ENCODE measurements at places on chromosomes 16 and 17.

DNA sequence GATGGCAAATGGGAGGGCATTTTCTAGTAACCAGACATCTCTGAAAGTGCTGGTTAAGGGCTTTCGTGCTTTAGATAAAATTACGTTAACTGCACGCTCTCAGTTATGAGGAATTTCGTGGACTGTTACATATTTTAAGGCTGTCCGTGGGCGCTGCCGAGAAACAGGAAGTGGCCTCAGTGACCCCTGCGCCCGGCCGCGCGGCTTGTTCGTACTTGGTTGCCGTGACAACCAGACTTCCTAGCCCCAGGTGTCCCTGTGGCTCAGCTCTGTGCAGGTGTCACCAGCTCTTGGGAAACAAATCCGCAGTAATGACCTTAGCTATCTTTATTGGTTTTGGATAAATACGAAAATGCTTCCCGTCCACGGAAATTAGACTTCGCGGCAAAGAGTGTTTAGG lies 52.7 kb downstream of the LMF1 start:
- DNase-seq, result peak; percentile 13

DNA sequence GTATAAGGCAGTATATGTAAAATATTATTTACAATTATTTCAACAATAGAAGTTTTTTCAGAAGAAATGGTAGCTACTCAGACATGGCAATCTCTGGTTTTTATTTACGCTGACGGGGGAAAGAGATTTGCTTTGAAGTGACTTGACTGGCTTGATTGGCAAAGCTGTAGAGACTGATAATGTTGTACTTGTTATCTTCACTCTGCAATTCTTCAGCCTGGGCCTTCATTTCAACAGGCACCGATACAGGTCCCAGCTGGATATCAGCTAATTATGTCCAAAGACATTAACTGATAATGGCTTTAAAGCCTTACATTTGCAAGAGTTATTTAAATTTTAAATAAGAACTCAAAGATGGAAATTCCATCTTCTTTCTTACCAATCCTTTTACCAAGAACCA lies 151.4 kb upstream of the HS3ST3A1 start:
- no peak for DNase-seq

DNA sequence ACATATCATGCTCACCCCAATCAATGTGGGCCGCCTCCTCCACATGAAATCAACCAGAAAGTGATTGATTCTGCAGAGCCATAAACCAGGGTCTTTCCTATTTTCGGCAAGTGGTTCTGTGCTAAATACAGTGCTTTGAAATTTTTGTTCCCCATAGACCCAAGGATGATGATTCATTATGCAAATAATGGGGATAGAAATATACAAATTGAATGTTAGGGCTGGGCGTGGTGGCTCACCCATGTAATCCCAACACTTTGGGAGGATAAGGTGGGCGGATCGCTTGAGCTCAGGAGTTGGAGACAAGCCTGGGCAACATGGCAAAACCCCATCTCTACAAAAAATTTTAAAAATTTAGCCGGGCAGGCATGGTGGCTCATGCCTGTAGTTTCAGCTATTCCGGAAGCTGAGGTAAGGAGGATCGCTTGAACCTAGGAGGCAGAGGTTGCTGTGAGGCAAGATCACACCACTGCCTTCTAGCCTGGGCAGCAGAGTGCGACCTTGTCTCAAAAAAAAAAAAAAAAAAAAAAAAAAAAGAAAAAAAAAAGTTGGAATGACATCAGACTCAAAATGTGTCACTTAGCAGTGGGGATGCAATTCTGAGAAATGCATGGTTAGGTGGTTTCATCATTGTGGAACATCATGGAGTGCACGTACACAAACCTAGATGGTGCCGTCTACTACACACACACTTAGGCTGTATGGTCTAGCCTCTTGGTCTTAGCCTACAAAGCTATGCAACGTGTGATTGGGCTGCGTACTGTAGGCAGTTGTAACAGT lies 581.7 kb downstream of the MAF start:
- no peak for DNase-seq

- no peak for DNase-seq
Measured at GRCh38 chr17:82402865-82403264, 15.3 kb upstream of the HEXD start.

GRCh38 chr17:75773121-75773807 lies 8.3 kb upstream of the GALK1 start:
- no peak for DNase-seq

- no peak for DNase-seq
Measured at GRCh38 chr17:34366529-34367107, 3.6 kb upstream of the CCL1 start.

GRCh38 chr17:62882878-62883277 lies 74.8 kb upstream of the MARCHF10 start:
- no peak for DNase-seq

- no peak for DNase-seq
Measured at GRCh38 chr16:49859125-49859811, 3.4 kb upstream of the ZNF423 start.

GRCh38 chr17:40937384-40937819 lies at the start of gene KRT23:
KRT23 (minus strand) TSS chr17:40937646; CDS start chr17:40936603, 1,043 bp downstream.
- no peak for DNase-seq

DNA sequence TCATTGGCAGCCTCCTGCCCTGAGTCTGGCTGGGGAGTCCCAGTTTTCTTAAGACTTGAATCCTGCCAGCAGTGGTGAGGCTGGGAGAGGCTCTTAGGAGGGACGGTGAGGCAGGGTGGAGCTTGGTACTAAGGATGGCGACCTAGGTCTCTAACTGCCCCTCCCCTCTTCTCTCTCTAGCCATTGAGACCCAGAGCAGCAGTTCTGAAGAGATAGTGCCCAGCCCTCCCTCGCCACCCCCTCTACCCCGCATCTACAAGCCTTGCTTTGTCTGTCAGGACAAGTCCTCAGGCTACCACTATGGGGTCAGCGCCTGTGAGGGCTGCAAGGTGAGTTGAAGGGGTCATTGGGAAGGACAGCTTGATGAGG lies 16.4 kb downstream of the GJD3 start:
- no peak for DNase-seq

DNA sequence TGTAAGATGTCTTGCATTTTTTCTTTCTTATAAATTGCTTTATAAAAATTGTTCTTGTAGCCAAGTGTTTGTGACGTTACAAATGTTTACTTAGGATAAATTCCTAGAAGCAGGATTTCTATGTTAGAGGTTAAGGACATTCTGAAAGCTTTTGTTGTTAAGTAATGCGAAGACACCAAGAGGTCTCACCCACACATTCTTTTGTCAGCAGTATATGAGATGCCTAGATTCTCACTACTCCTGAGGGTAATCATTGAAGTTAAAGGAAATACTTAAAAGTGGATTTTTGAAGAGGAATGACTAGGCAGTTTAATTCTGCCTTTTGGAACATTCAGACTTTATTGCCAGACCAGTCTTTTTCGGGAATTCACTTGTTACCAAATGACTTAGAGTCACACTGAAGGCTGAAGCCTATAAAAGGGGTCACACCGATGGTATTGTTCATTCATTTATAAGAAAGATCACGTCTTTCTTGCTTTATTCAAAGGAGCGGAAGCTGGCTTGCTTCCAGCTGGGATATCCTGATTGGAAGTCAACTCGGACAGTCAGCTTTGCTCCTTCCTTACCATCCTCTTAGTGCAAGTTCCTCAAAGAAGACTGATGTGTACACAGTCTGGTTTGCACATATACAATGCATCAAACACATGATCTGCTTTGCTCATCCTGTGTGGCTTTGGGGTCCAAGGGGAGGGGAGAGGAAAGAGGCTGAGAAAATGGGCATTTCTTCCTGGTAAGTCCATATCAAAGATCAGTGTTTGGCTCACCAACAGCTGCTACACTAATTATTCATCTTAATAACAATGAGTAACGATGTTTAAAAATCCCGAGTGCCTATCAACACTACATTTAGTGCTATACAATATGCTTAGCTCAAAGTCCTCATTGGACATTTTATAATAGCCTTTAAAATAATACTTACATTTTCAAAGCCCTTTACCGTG lies 160.0 kb downstream of the MAP2K6 start:
- DNase-seq, result peak; percentile 74

DNA sequence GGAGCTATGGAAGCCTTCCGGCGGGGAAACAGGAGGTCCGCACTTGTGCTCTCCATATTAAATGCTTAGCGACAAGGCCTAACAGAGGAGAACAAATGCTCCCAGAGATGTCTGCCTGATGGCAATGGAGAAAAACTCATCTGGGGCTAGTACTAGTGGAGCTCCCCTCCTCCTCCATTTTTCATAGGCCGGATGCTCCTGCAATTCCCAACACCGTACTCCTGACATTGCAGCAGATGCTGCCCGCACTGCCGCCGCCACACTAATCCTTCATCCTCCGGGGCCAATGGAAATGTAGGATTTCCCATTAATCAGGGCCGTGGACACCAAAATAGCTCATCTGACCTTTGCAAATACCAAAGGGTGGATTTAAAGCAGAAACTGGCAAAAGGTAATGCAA lies 27.5 kb downstream of the TOM1L2 start:
- DNase-seq, result no peak

DNA sequence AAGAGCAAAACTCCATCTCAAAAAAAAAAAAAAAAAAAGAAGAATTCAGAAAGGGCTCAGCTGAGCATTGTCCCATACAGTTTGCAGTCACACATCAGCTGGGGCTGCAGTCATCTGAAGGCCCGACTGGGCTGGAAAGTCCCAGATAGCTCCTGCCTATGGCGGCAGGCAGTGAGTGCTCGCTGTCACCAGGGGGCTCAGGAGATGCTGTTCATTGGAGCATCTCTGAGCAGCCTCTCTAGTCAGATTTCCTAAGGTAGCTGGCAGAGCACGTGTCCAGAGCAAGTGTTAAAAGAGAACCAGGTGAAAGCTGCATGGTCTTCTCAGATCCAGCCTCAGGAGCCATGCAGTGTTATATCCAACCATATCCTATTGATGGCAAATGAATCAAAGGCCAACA lies 75.8 kb downstream of the WSCD1 start:
- no peak for DNase-seq

- no peak for DNase-seq
Measured at GRCh38 chr16:81060576-81061306, 16.3 kb downstream of the C16orf46 start.

- DNase-seq, result no peak
Measured at GRCh38 chr17:62611292-62611691, 16.2 kb upstream of the MRC2 start.

- no peak for DNase-seq
Measured at GRCh38 chr16:66386629-66387622, 20.4 kb downstream of the CDH5 start.

GRCh38 chr17:1373707-1374237 lies 26.2 kb downstream of the YWHAE start:
- DNase-seq, result no peak

DNA sequence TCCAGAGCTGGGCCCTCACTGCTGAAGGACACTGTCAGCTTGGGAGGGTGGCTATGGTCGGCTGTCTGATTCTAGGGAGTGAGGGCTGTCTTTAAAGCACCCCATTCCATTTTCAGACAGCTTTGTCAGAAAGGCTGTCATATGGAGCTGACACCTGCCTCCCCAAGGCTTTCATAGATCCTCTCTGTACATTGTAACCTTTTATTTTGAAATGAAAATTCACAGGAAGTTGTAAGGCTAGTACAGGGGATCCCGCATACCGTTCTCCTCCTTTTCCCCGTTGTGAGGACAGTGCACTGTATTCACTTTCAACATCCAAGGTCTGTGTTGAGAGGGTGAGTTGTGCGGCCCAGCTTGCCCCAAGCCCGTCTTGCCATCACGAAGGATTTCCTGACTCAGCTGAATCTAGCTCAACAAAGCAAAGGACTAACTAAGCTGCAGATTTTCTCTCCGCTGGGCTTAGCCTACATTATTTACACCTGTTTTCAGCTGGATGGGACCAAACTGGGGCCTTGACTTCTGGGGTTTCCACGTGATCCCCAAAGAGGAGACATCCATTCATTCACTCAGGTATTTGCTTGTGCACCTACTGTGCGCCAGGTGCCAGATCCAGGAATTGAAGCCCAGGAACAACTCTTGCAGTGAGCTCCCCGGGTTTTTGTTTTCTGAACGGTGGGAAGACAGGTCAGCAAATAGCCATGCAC lies 5.2 kb upstream of the TMEM235 start:
- no peak for DNase-seq

DNA sequence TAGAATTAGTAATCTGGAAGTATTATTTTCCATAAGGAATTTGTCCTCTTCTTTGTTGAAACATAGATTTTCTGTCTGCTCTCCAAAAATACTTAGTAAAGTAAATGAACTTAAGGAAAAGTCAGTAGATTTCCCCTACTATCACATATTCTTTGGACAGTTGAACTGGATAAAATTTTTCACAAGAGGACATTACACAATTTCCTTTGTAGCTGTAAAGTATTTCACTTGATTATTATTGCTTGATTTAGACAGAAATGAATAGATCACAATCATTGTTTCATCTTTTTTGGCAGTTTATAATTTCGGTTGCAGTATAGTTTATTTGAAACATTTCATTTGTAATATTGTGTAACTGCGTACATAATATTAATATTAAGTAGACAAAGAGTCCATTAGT lies 12.5 kb downstream of the CYB5B start:
- no peak for DNase-seq

GRCh38 chr17:49882434-49882833 lies 34.6 kb upstream of the TAC4 start:
- DNase-seq, result no peak

- no peak for DNase-seq
Measured at GRCh38 chr17:44053125-44053872, 13.2 kb downstream of the LSM12 start.

GRCh38 chr16:4114257-4115208 lies 1.7 kb downstream of the ADCY9 start:
- DNase-seq, result no peak

DNA sequence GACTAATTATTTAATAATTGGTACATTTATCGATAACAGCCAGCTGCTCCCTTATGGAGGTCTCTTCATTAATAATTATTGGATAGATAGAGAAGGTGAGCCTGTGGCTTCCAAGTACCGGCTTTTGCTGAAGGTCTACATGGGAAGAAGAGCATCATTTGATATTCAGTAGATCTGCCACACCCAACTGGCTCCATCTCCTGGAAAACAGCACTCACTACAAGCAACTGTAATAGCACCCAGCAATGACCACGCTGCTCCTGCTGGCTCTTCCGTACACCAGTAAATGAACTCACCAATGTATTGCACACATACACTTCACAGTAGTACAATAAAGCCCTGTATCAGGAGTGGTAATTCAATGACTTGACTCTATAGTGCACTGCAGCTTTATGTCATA lies 19.5 kb downstream of the MARVELD3 start:
- DNase-seq, result peak; percentile 25

- DNase-seq, result no peak
Measured at GRCh38 chr17:17950806-17951205, 21.4 kb downstream of the TOM1L2 start.

GRCh38 chr16:11203111-11203623 lies 52.8 kb downstream of the SOCS1 start:
- DNase-seq, result no peak

DNA sequence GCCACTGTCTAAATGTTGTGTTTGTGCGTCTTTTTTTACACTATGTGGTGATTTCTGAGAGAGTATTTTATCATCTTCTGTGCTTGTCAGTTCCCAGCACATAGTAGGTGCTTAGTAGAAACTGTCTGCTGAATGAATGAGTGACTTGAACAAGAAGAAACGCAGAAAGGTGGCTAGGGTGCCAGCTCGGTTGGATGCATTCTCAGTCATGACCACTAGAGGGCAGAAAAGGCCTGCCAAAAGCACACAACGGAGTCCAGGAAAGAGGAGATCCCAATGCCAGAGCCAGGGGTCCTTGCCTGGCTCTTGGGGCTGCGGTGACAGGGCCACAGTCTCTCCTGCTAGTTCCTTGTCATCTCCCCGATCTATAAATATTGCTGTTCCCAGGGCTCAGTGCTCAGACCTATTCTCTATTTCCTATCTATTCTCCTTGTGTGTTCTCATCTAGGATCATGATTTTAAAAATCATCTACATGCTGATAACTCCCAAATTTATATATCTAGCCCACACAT lies 57.3 kb upstream of the CCL1 start:
- peak; percentile 55 for DNase-seq

GRCh38 chr16:71542377-71542776 lies 16.2 kb downstream of the CHST4 start:
- no peak for DNase-seq
